ENCODE measurements at places on chromosomes 2 and 18. TPM values are rescaled to one million over a fixed set of nuclear protein-coding genes. Genes with fewer than 3 reads are reported as not detected.

SEPTIN10 gene
- 51.0 TPM for total RNA-seq

KCNE4 gene
- total RNA-seq, result 2.0 TPM

VWC2L gene
- not detected for total RNA-seq

SULT1C4 gene
- 0.50 TPM for total RNA-seq

EVX2 gene
- not detected for total RNA-seq

CXCR1 gene
- not detected for total RNA-seq

CCL20 gene
- total RNA-seq, result 2.2 TPM

GNAL gene
- 0.34 TPM for total RNA-seq

CXXC1 gene
- total RNA-seq, result 46.9 TPM

RPRM gene
- total RNA-seq, result not detected

HPCAL1 gene
- total RNA-seq, result 62.0 TPM

STRADB gene
- 31.8 TPM for total RNA-seq

KDM3A gene
- total RNA-seq, result 7.2 TPM

SERPINB11 gene
- total RNA-seq, result not detected

GKN2 gene
- not detected for total RNA-seq

SIX2 gene
- under 0.01 TPM for total RNA-seq

GMCL1 gene
- total RNA-seq, result 8.4 TPM

PJVK gene
- 0.84 TPM for total RNA-seq

SPR gene
- 12.8 TPM for total RNA-seq

ALK gene
- not detected for total RNA-seq

TMEM198 gene
- 1.2 TPM for total RNA-seq

OTOS gene
- not detected for total RNA-seq

SLC35F6 gene
- total RNA-seq, result 45.6 TPM

CASP8 gene
- total RNA-seq, result 16.8 TPM

ANKRD53 gene
- 2.2 TPM for total RNA-seq

SLC23A3 gene
- 0.50 TPM for total RNA-seq

SERPINE2 gene
- total RNA-seq, result 14.0 TPM

TRABD2A gene
- total RNA-seq, result 6.8 TPM

SRD5A2 gene
- not detected for total RNA-seq

PLB1 gene
- total RNA-seq, result 0.34 TPM

RIT2 gene
- not detected for total RNA-seq

RGPD8 gene
- total RNA-seq, result 1.6 TPM

ST8SIA5 gene
- total RNA-seq, result not detected

GULP1 gene
- 27.9 TPM for total RNA-seq

MBD5 gene
- 7.0 TPM for total RNA-seq

C2orf72 gene
- not detected for total RNA-seq

STARD6 gene
- 0.15 TPM for total RNA-seq

HRH4 gene
- total RNA-seq, result not detected

WDR7 gene
- total RNA-seq, result 6.8 TPM

AFF3 gene
- total RNA-seq, result 11.3 TPM

SERPINB12 gene
- not detected for total RNA-seq

CD302 gene
- total RNA-seq, result 5.0 TPM

DRC1 gene
- total RNA-seq, result not detected

CHRNG gene
- not detected for total RNA-seq

DPP4 gene
- 5.9 TPM for total RNA-seq

MRPS9 gene
- 20.8 TPM for total RNA-seq

TPRKB gene
- total RNA-seq, result 46.7 TPM

COL3A1 gene
- total RNA-seq, result 652 TPM

SIGLEC15 gene
- total RNA-seq, result 0.67 TPM

NXPH2 gene
- not detected for total RNA-seq

RAB6D gene
- not detected for total RNA-seq

TRIM43 gene
- not detected for total RNA-seq

POTEF gene
- not detected for total RNA-seq

TEKT4 gene
- not detected for total RNA-seq

SCYGR4 gene
- total RNA-seq, result not detected

KLHL41 gene
- total RNA-seq, result 0.34 TPM

Data from bronchus fibroblast of lung (primary cell).